ENCODE measurements at places on chromosomes 1 and 21.

- no peak for DNase-seq
These were observed 61.7 kb upstream of the EDN2 start for GRCh38 chr1:41545996-41546832.

- no peak for DNase-seq
These were observed 48.6 kb upstream of the GPR52 start for GRCh38 chr1:174399211-174399610.

DNA sequence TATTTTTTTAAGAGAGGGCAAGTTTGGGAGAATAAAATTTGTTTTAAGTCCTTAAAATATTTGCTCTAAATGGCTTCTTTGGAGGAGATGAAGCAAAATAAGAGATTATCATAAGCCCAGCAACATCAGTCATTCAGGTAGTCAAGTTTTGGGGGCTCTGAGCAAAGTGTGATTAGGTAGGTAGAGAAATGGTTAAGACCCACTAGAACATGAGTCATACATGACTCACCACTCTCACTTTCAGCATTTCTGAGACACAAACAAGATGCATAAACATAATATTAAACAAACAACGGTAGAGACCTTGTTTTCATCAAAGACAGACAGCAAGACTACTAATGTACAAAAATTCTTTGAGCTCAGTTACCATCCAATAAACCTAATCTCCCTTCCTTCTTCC lies 272.2 kb downstream of the LMO4 start:
- no peak for DNase-seq

- DNase-seq: no peak
These were observed 20.5 kb downstream of the HTR1D start for GRCh38 chr1:23196627-23197328.

GRCh38 chr1:21124846-21125245 lies 51.9 kb downstream of the EIF4G3 start:
- no peak for DNase-seq

- DNase-seq: no peak
These were observed 1.4 kb downstream of the COL6A1 start for GRCh38 chr21:45982758-45983648.

Data from activated naive CD8-positive, alpha-beta T cell treated with anti-CD3 and anti-CD28 coated beads for 36 hours (primary cell).